Activated CD8-positive, alpha-beta memory T cell treated with anti-CD3 and anti-CD28 coated beads, Interleukin-2, amount 50 U/mL, for 48 hours (primary cell): ENCODE measurements at places on chromosomes 7 and 10.

DNA sequence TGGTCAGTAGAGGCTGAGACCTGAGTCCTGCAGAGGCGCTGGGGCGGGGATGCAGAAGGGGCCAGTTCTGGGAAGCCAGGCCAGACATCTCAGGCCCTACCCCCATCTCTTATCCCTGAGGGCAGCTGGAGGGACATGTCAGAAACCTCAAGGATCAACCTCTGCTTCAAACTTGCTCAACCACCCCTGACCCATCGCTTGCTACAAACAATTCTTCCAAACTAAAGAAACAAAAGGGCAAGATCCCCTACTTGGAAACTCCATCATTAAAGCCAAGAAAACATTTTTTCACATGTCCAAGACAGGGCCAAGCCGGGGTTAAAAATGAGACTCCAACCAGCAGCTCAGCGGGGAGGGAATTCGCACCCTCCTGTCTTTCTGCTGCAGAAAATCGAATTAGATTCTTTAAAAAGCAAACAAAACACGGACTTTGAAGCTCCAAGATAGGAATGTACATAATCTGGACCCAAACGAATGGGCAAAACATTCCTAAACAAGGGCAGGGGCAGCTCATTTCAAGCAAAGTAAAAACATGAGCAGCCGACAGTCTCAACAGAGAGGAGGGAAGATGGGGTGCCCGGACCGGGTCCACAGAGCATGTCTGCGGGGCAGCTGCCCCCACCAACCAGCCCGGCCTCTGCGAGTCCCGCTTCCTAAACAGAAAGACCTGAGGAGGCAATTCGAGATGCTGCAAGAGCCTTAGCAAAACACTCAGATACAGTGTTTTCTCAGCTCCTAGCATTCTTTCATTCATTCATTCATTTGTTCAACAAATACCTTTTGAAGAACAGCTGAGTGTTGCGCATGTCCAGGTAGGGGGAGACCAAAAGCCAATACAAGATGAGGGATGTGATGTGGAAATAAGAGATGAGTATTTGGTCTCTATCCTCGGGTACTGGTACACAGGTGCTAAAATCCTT lies 44.8 kb downstream of the CHST15 start:
- DNase-seq: no peak

- DNase-seq: no peak
These were observed 80.7 kb downstream of the ZNF365 start for GRCh38 chr10:62454687-62455397.

GRCh38 chr10:86031-86430 lies 36.9 kb upstream of the TUBB8 start:
- DNase-seq: no peak

- DNase-seq: no peak
These were observed 121.7 kb downstream of the EVX1 start for GRCh38 chr7:27364344-27364758.

DNA sequence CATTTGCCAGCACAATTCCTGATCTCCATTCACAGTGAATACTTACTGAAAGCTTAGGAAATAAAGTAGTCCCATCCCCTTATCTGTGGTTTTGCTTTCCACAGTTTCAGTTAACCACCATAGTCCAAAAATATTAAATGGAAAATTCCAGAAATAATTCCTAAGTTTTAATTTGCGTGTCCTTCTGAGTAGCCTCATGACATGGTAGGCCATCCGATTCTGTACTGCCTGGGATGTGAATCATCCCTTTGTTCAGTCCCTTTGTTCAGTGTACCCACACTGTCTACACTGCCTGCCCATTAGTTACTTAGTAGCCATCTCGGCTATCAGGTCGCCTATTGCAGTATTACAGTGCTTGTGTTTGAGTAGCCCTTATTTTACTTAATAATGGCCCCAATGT lies 14.2 kb downstream of the RAB11FIP2 start:
- DNase-seq: no peak

- peak; percentile 71 for DNase-seq
These were observed 27.8 kb downstream of the NKX2-3 start for GRCh38 chr10:99560277-99561126.

- DNase-seq: no peak
These were observed 1.4 kb downstream of the FXYD4 start for GRCh38 chr10:43372765-43373361.

- DNase-seq: no peak
These were observed 266.3 kb downstream of the DIP2C start for GRCh38 chr10:423178-423577.

- DNase-seq: no peak
These were observed 103.6 kb upstream of the EGR2 start for GRCh38 chr10:62919776-62920175.

- no peak for DNase-seq
These were observed 348.6 kb downstream of the ANKRD7 start for GRCh38 chr7:118573085-118573484.

DNA sequence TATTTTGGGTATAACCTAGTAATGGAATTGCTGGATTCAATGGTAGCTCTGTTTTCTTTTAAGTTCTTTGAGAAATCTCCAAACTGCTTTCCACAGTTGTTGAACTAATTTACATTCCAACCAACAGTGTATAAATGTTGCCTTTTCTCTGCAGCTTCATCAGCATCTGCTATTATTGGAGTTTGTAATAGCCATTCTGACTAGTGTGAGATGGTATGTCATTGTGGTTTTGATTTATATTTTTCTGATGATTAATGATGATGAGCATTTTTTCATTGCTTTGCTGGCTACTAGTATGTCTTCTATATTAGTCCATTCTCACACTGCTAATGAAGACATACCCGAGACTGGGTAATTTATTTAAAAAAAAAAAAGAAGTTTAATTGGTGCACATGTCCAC lies 248.6 kb upstream of the MAGI2 start:
- no peak for DNase-seq

DNA sequence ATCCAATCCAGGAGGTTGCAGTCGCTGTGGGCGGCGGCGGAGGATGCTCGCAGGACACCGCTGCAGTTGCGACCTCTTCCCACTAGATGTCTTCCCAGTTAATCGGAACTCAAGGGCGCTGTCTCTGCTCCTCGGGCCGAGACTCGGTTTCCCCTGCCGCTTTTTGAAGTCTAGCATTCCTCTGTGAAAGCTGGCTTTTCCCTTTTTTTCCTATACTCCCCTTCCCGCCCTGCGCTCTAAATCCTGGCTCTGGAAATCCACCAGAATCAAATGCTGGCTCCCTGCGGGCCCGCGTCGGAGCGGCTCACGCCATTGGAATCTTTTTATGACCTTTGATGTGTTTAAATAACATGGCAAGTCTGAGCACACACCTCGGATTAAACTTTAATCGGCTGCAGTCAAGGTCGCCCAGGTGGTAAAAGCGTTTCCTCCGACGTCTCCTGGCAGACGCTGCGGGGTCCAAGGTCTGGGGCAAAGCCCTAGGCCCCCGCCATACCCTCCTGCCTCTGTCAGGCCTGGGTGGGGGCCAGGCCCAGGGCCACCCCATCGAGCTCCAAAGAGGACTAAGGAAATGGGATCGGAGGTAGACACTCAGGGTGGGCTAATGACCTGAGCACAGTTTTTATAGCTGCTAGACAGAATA lies 10.7 kb upstream of the HOXA13 start:
- DNase-seq: no peak

GRCh38 chr7:98249106-98249505 lies 2.9 kb downstream of the TECPR1 start:
- no peak for DNase-seq

GRCh38 chr10:38741226-38741625 lies 647.1 kb downstream of the ZNF37A start:
- no peak for DNase-seq

DNA sequence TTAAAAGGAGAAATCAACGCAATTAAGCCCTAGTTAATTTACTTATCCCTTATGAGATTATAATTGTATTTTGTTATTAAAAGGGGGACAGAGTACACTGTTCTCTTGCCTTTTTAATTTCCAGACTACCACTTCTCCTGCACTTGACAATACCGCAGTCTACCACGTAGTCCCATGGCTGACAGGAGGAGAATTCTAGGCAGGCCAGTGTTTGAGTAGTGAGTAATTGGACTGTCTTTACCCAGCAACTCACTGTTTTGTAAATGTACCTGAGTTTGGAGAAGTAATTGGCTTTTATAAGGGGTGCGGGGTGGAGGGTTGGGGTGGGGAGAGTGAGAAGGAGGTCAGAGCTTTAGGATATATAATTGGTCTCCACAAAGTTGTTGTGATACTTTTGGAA lies 85.4 kb downstream of the CFTR start:
- no peak for DNase-seq

DNA sequence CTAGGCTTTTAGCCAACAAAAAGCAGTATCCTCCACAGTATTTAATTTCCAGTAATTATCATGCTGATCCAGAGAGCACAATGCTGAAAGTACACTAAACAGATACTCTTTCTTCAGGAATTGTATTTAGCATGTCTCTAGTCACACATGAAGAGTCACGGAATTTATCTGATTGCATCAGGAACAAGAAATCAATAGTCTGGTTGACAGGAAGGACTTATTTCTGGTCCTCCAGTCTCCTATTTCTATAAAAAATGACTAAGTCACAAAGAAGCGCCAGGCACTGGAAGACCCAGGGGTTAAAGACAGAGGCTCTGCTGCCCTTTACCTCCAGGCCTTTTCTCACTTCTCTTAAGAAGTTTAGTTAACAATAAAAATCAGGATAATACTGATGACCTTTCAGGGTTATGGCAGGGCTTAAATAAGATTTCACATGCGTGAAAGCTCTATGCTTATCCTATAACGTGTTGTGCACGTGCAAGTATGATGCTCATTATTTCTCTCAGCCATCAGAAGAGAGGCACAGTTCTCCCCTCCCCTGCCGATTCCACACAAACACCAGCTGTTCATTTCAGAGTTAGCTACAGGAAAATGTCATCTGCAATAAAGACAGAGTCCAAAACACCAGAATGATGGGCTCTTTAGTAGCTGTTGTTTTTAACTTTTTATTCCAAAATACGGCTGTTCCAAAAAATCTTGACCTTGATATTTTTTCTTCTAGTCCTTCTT lies 36.9 kb downstream of the SLC26A4 start:
- no peak for DNase-seq

GRCh38 chr10:69270990-69271389 lies 7.3 kb upstream of the HK1 start:
- DNase-seq: no peak

GRCh38 chr7:7972128-7972527 lies 3.5 kb downstream of the GLCCI1 start:
- DNase-seq: no peak

- DNase-seq: no peak
These were observed 39.2 kb downstream of the LDB3 start for GRCh38 chr10:86707505-86707904.

GRCh38 chr7:149467321-149467859 lies 6.5 kb upstream of the ZNF777 start:
- no peak for DNase-seq

- DNase-seq: no peak
These were observed 153.4 kb downstream of the MLLT10 start for GRCh38 chr10:21687266-21688008.

GRCh38 chr7:114181280-114181679 lies 233.3 kb upstream of the FOXP2 start:
- DNase-seq: no peak

- no peak for DNase-seq
These were observed 20.5 kb upstream of the CFAP46 start for GRCh38 chr10:132962623-132963429.

DNA sequence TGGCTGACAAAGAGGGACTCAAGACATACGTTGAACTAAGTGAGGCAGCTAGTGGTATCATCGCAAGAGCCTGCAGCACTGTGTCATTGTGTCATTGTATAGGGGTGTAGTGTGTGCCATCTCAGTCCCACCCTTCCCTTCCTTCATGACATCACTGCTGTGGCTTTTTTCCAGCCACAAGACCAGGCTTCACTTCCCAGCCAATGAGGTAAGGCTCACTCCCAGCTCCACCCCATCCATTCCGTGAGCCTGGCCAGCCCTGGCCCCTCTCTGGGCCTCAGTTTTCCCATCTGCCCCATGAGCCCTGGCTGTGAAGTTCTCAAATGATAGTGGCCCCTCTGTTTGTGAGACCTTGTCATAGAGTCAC lies 134.3 kb upstream of the ZMIZ1 start:
- no peak for DNase-seq

DNA sequence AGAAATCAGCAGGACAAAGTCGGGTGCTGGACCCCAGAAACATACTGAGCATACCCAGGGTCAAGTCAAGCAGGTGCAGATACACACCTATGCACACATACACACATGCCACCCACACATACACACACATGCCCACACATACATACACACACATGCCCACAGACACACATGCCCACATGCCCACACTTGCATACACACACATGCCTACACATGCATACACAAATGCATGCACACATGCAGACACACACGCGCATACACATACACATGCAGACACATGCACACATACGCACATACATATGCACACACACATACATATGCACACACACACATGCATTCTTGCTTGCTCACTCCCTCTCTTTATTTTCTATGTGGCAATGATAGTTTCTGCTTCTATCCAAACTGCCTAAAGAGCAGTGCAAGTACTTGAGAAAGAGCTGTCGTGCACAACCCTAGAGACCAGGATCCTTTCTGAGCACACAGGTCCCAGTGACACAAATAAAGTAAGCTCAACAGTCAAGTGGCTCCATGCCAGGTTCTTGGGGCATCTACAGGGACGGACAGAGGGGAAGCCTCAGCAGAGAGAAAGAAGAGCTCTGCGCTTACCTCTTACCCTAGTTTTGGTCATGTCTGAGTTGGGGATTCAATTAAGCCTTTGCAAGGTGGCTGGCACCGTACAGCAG lies 83.7 kb downstream of the EBF3 start:
- DNase-seq: no peak

- DNase-seq: no peak
These were observed 83.6 kb downstream of the CD36 start for GRCh38 chr7:80721883-80722615.

DNA sequence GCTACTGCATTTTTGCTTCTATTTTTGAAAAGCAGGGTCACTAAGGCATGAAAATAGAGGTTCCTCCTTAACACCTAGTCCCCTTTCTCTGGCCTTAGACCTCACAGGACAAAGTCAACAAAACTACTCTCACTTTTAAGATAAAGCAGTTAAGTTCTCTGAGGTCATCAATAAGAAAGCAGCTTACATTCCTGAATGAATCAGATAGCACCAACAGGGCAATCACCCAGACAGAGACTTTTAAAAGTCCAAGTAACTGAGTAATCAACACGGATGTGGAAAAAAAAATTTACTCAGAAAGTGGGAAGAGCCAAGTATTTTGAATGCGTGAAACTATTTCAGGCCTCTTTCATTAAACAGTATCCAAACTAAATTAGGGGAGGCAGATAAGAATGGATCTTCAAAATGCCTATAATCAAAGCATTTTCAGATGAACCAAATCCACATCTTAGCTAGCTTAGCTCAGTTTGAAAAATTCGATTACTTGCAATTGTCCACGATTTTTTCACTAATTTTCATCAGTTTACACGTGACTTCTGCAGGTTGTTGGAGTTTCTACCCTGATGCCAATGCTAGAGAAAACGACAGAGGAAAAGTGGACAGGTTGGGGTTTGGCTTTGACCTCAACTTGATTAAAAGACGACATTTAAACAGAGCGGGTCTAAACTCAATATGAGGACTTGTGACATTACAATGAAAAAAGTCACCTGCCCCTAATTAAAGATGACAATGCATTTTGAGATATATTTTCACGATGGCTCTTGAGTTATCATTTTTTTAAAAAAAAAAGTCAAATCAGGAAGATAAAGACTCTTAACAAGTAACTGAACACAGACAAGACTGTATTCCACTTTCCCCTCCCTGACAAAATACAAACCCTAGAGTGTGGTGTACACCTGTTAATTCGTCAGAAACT lies 1.6 kb downstream of the BEND7 start:
- no peak for DNase-seq

- DNase-seq: peak; percentile 6
These were observed 90.4 kb downstream of the COBL start for GRCh38 chr7:51226063-51226755.

GRCh38 chr10:14880229-14880628 lies 1.6 kb downstream of the SUV39H2 start:
- no peak for DNase-seq
